Thyroid gland (tissue), 4 donors: ENCODE measurements at places on chromosomes 16 and 17. TPM values are rescaled to one million over a fixed set of nuclear protein-coding genes. Genes with fewer than 3 reads are reported as not detected.

Gene CTRL
- 0.34 TPM for total RNA-seq

Gene PABPN1L
- not detected for total RNA-seq

- no peak overlapping the region for H3K27ac ChIP-seq
- H3K36me3 ChIP-seq = no peaks in the 10 kb centered on the region
- H3K4me3 ChIP-seq = no peak overlapping the region
- no peak for DNase-seq
- H3K27me3 ChIP-seq = no peaks in the 10 kb centered on the region
Observed at GRCh38 chr16:46733319-46733830, 14.8 kb downstream of the MYLK3 start.

DNA sequence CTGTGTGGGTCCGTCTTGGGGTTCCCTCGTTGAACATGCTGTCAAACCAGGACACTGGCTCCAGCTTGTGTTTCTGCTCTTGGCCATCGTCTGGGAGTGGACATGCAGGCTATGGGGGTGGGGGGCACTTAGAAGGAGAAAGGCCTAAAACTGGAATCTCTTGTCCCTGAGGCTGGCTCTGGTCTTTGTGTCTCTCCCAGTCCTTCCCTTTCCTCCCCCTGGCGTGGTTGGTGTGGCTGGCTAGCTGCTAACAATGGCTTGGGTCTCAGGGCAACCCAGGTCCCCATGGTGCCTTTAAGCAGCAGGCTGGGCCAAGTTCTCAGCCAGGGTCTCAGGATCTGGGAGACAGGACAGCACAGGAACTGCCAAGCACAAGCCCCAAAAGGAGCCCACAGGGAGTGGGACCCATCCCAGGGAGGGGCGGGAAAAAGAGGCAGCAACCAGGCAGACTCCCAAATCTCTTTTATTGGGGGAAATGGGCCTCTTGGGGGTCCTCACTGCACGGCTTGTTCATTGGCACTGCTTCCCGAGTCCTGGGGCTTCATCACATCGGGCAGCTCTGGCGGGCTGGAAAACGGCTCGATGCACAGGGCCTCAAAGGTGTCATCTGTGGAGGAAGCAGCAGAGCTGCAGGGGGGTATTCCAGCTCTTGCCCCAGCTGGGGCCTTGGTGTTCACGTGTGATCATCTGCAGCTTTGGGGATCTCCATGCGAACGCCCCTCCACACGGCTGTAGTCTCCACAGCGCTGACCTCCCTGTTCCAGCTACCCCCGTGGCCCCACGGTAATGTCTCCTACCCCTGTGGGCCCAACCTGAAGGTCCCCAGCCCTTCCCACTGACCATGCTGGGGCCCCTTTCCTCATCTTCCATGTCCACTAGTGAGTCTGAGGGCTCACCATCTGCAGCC lies 5.3 kb downstream of the ELOB start:
- peaks cover 9% of the 10 kb centered on the region for H3K4me1 ChIP-seq
- H3K27ac ChIP-seq = no peak overlapping the region
- peaks cover 71% of the 10 kb centered on the region for H3K36me3 ChIP-seq
- DNase-seq = no peak
- no peaks in the 10 kb centered on the region for H3K27me3 ChIP-seq

- H3K4me3 ChIP-seq = no peak overlapping the region
- H3K27me3 ChIP-seq = no peaks in the 10 kb centered on the region
- H3K4me1 ChIP-seq = no peaks in the 10 kb centered on the region
Observed at GRCh38 chr16:89049484-89050118, 44.1 kb upstream of the ACSF3 start.

- no peaks in the 10 kb centered on the region for H3K36me3 ChIP-seq
- H3K27me3 ChIP-seq = no peaks in the 10 kb centered on the region
- H3K4me3 ChIP-seq = no peak overlapping the region
Observed at GRCh38 chr17:8649157-8650118, 18.9 kb upstream of the MYH10 start.

- H3K27me3 ChIP-seq = no peaks in the 10 kb centered on the region
- no peaks in the 10 kb centered on the region for H3K36me3 ChIP-seq
- H3K4me1 ChIP-seq = no peaks in the 10 kb centered on the region
- no peak for DNase-seq
- H3K4me3 ChIP-seq = no peak overlapping the region
- H3K27ac ChIP-seq = no peak overlapping the region
Observed at GRCh38 chr17:1244606-1245012, 25.6 kb upstream of the BHLHA9 start.
